ENCODE measurements at places on chromosomes 13 and 19.
A peak's percentile ranks its signal among the peaks of the same experiment; 100 is the strongest.

- DNase-seq = peak; percentile 97
Observed at GRCh38 chr13:23504180-23504579, 66.0 kb upstream of the TNFRSF19 start.

DNA sequence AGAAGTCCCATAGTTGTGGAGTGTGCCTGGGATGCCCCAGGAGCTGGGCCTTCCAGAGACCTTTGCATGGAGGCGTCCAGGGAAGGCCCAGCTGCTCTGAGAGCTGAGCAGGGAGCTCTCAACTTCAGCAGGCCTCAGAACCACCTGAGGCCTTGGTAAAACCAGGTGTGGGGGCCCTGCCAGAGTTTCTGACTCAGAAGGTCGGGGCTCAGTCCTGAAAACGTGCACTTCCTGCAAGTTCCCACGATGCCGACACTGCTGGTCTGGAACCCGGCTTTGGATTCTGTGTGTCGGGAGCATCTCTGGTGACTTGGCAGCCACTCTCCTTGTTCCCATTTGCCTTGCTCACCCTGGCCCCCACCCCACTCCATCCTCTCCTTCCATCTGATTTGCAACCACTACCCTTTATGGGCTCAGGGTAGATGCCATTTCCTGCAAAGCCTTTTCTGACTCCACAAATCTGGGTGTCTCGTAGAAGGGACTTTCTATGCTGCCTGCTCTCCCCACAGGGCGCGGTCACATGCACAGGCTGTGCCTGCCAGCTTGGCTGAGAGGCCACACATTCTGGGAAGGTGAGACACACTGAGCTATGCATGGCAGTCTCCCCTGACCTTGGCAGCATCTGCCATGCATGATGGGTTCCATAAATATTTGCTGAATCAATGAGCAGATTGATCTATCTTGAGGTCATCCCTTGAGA is 244.7 kb downstream of the COL4A1 start:
- peak; percentile 25 for DNase-seq

DNA sequence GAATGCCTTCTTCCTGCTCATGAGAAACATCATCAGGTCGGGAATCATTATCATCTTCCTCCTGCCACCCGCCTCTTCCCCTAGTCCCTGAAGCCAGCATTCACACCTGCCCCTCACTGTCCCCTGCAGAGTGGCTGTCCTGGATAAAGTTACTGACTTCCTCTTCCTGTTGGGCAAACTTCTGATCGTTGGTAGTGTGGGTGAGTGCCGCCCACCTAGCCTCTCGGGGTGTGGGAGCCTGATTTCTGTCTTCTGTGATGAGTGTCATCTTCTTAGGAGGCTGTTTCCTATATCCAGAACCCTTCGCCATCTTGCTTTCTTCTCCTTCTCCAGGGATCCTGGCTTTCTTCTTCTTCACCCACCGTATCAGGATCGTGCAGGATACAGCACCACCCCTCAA is 12.5 kb downstream of the SLC44A2 start:
- no peak for DNase-seq

DNA sequence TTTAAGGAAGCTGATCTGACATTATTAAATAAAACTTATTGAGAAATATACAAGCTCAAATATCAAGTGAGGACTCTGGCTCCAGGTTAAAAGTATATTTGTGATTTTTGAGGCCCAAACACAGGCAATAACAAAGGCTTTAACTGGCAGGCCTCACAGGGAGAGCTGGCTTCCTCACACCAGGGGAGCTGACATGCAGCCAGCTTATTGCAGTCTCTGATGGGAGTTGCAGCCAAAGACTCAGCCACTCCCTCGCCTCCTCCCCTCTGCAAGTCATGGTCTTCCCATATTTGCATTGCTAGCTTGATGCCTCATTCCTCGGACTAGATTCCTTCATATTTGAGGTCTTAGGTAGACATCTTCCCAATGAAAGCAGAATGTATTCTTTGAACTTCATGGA is 647.1 kb upstream of the SLITRK6 start:
- DNase-seq = peak; percentile 0

- DNase-seq = no peak
Observed at GRCh38 chr13:66586489-66586888, 643.6 kb downstream of the PCDH9 start.

- DNase-seq = no peak
Observed at GRCh38 chr19:31516756-31517155, 167.5 kb upstream of the TSHZ3 start.

DNA sequence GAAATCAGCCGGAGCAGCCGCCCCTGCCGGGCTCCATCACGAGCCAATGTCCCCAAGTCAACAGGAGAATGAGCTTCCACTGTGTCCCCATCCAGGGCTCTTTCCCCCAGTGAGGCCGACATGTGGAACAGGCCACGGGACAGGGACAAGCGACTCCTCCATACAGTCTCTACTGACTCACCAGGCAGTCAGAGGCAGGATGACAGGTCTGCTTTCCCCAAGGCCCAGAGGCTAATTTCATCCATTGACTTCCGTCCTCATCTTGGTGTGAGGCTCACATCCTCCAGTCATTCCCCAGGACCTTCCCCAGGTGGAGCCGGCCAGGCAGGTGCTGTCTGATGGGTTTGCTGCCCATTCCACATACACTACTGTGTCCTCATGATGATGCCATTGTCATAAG is 3.5 kb downstream of the CEACAM6 start:
- peak; percentile 6 for DNase-seq

GRCh38 chr13:81017513-81018152 is 676.7 kb upstream of the SPRY2 start:
- peak; percentile 15 for DNase-seq

- peak; percentile 89 for DNase-seq
Observed at GRCh38 chr19:37334179-37335071, 36.5 kb upstream of the ZNF527 start.

GRCh38 chr19:32901504-32902161 is 32.1 kb upstream of the SLC7A9 start:
- peak; percentile 15 for DNase-seq

DNA sequence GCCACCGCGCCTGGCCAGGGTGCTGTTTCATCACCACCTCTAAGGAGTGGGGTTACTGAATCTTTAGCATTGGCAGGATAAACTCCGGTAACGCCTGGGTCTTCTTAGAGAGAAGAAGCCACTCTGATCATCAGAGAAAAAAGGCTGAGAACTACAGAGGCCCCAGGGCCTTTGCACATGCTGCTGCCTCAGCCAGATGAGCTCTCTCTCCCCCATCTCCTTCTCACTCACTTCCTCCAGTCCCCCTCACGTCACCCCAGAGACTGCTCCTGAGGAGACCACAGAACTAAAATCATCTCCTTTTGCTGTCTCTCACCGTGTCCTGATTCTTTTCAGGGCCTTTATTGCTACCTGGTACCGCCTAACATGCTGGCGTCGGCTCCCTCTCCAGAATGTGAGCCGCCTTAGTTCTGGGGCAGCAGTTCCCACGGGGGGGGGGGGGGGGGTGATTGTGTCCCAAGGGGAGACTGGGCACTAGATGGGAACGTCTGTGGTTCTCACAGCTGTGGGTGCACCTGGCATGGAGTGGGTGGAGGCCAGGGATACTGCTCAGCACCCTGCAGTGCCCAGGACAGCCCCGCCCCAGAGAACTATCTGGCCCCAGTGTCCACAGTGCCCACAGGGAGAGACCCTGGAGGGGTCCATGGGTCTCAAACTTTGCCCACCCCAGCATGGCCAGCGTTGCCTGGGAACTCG is 5.1 kb upstream of the DIRAS1 start:
- no peak for DNase-seq

DNA sequence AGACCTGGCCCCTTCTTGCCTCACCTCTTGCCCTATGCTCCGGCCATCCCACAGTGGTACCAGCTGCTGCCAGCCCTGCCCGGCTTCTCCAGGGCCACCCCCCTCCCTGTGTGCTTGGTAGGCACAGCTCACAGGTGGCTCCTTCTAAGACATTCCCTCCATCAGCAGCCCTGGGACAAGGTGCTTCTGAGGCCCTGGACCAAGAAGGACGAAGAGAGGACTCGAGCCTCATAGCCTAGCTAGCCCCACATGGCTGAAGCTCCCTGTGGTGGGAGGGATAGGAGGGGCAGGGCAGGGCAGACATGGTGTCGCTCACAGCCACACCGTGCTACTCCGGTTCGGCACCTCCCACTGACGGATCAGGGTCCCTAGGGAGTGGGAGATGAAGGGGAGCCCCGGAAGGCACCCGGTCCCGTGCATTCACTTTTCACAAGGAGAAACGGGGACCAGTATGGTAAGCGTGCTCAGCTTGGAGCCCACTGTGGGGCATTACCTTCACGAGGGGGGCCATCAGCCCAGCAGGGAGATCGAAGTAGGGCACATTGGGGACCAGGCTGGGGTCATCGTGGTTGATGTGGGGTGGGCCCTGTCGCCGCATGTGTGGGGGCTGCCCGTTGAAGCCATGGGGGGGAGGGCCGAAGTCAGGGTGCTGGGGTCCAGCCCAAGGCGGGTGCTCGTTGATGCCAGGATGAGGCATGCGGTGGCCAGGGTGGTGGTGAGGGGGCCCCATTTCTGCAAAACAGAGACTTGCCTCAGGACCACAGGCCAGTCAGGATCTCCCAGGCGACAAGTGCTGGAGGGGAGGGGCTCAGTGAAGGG is 19.5 kb downstream of the CHERP start:
- no peak for DNase-seq

GRCh38 chr19:36573020-36573894 is at the start of gene ZNF529:
Gene ZNF529, minus strand, starts transcription at chr19:36573292. Its CDS starts 946 bp downstream, at chr19:36572346.
- peak; percentile 91 for DNase-seq

GRCh38 chr19:55605637-55606470 is at the start of gene ZNF865:
Gene ZNF865, plus strand, starts transcription at chr19:55605647. Its CDS starts 7,972 bp downstream, at chr19:55613619.
- DNase-seq = peak; percentile 83

- DNase-seq = peak; percentile 20
Observed at GRCh38 chr19:35114353-35115176, 1.1 kb upstream of the FXYD3 start.

DNA sequence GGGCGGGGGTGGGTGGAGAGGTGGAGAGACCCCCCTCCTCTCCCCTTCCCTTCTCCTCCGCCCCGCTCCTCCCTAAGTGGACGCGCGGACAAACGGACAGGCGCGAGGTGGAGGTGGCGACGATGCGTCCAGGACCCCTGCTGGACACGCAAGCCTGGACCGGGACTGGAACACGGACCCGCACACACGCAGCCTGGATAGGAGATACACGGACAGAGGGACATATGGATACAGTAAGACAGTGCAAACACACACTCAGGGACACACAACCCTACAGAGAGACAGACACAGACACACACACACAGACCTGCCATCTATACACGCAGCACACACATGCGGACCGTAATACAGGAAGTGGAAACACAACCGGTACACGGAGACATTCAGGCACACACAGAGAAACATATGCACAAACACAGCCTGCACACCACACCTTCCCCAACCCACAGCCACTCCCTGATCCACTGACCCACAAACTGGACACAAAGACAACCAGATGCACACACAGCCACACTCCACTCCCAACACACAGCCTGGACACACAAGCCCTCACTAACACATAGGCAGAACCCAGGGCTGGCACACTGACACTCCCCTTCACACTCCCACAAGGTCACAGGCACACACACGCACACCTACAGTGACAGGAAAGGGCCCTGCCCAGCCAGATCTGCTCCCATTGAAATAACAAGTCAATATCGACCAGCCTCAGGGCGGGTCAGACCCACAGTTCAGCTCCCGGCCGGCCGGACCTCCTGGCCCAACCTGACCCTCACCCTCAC is 696 bp upstream of the ERFL start:
- DNase-seq = no peak

GRCh38 chr19:30358319-30358718 is 13.9 kb upstream of the ZNF536 start:
- DNase-seq = no peak

GRCh38 chr19:34288381-34288780 is 34.0 kb downstream of the GARRE1 start:
- no peak for DNase-seq

GRCh38 chr13:39051157-39051556 is 12.9 kb downstream of the NHLRC3 start:
- DNase-seq = peak; percentile 42

- DNase-seq = no peak
Observed at GRCh38 chr13:60757501-60758215, 360.6 kb downstream of the TDRD3 start.

GRCh38 chr13:94559222-94559795 is 36.6 kb downstream of the TGDS start:
- no peak for DNase-seq

- no peak for DNase-seq
Observed at GRCh38 chr19:33810821-33811220, 14.2 kb downstream of the KCTD15 start.

GRCh38 chr13:89827552-89827951 is 1519.9 kb upstream of the MIR17HG start:
- DNase-seq = no peak

GRCh38 chr19:15129856-15130585 is 22.8 kb downstream of the SYDE1 start:
- DNase-seq = no peak

DNA sequence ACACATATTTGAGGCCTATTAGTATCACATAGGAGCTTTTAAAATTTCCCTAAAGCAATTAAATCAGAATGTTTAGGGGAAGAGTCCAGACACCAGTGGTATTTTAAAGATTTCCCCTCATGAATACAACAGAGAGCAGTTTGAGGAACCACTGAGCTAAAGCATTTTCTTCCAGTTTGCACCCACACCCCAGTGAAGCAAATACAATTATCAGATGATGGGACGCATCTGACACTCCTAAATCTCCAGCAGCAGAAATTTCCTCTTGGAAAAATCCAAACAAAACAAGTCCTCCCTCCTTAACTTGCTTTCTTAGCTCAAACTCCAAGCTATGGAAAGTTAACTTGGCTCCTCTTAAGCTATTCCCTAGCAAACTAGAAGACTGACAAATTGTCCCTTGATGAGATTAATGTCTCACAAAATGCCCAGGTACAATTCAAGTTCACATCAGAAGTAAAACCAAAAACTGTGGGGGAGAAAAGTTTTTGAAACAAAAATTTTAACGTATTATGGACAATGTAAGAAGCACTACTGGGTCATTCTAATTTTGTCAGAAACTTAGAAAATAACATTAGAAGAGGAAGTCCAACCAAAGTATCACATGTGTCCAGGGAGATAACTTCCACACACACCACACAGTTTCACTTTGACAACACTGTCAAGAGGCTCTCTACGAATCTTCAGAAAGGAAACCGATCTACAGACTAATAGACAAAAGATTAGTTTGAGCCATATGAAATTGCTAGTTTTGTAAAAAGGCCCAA is 74.1 kb downstream of the ABCC4 start:
- DNase-seq = no peak

GRCh38 chr13:81487151-81487550 is 1146.2 kb upstream of the SPRY2 start:
- no peak for DNase-seq

- DNase-seq = peak; percentile 51
Observed at GRCh38 chr13:28173793-28174192, 35.4 kb downstream of the PAN3 start.

Measured in M059J (cell line).